Fibroblast of lung (primary cell): ENCODE measurements at places on chromosomes 11 and 22.
A peak's percentile ranks its signal among the peaks of the same experiment; 100 is the strongest.

GRCh38 chr11:110463153-110463552 lies 33.4 kb downstream of the FDX1 start:
- DNase-seq: peak; percentile 69

DNA sequence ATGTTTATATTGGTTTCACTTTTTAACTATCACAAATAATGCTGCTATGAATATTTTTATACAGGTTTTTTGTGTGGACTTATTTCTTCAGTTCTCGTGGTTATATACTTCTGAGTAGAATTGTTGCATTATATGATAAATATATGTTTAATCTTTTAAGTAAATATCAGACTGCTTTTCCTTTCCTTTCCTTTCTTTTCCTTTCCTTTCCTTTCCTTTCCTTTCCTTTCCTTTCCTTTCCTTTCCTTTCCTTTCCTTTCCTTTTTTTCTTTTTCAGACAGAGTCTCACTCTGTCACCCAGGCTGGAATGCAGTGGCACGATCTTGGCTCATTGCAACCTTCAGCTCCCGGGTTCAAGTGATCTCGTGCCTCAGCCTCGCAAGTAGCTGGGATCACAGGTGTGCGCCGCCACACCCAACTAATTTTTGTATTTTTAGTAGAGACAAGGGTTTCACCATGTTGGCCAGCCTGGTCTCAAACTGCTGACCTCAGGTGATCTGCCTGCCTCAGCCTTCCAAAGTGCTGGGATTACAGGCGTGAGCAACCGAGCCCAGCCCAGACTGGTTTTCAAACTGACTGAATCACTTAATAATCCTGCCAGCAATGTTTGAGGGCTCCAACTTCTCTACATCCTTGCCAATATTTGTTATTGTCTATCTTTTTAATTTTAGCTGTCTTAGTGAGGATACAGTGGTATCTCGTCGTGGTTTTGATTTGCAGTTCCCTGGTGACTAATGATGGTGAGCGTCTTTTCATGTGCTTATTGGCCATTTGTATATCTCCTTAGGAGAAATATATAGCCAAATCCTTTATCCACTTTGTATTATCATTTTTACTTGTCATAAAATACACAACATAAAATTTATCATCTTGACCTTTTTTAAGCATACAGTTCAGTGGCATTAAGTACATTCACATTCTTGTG lies 21.9 kb downstream of the HTR3B start:
- DNase-seq: no peak

DNA sequence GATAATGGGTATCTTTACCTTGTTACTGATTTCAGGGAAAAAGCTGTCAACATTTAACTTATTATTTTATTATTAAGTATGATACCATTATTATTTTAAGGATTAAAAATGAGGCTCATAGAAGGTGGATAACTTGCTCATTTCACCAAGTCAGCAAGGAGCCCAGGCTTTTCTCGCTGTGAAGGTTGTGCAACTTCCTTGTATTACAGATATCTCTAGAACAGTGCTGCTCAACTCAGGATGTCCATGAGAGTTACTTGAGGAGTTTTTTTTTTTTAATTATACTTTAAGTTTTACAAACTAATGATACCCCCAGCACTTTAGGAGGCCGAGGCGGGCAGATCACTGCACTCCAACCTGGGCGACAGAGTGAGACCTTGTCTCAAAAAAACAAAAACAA lies 98.2 kb downstream of the INSC start:
- DNase-seq: no peak

DNA sequence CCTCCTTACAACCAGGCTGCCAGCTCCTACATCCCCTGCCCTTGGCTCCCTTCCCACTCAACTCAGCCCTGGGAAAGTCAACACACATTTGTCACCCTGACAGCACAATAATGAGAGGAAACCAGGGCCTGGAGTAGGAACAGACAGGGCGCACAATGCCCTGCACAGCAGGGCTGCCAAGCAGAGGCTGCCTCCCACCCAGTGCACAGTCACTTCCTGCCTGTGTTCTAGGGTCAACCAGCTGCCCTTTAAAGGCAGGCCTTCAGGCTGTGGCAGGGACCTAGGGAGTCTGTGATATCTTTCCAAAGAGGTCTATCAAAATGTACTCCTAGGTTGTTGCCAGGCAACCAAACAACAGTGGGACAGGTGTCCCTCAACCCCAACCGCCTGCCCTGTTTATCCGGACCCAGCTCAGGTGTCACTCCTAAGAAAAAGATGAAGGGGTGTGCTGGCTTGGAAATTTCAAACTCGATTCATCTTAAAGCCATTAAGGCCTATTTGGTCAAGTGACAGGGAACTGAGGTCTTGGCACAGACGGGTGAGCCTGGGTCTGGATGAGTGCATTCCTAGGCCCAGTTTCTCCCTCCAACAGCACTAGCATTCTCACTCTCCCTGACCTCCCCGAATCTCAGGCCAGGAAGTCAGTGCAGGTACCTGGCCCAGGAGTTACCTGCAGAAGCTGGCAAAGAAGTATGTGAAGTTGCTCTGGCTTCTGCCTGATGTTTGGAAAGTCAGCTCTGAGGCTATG lies 110.3 kb upstream of the PITPNB start:
- DNase-seq: peak; percentile 65

GRCh38 chr22:27073601-27074425 lies 416.4 kb downstream of the MIAT start:
- DNase-seq: peak; percentile 56

DNA sequence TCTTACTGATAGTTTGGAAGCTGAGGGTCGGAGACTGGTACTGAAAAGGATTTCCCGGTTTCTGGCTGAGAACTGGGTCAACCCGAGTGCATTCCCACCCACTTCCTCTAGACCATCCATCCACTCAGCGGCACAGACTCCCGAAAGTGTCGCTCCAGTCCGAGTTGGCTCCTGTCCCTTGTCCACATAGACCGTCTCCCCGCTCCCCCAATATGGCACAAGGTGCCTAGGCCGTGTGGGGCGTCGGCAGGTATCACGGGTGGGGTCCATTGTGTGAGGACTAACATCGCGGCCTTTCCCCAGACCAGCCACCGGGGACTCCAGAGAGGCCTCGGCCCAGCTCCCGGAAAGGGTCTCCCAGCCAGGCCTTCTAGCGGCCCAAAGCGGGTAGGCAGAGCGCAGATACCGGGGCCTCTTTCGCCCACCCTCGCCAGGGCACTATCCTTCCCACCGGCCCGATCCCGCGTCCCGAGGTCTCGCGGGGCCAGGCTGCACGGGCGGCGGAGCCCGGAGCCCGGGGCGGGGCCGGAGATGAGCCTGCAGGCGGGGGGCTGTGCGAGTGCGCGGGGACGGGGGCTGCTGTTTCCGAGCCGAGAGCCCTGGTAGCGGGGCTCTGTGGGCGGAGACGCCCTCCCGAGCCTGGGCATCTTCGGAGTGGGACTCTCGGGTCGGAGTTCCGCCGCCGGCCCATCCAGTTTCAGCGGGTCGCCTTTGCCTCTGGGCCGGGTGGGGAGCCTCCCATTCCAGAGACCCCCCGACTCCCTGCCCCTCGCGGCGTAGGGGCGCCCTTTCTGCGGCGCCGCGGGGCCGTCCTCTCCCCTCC lies 21.1 kb downstream of the SERPINH1 start:
- peak; percentile 70 for DNase-seq

DNA sequence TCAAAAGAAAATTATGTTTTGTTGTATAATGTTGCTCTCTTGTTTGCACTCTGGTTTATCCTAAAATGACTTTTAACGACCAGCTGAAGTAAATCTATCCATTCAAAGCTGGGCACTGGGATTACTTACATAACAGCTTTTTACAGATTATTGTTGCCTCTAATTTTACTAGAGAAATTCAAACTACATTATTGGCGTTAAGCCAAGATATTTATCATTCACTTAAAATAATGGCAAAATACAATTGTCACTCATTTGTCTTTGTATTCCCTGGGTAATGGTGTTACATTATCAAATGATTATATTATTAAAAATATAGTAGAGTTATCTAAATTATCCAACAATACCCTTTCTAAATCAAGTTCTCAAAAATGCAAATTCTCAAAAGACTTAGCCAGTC lies 30.3 kb downstream of the DLG2 start:
- DNase-seq: no peak

GRCh38 chr22:20632082-20632481 lies 124.7 kb downstream of the MED15 start:
- no peak for DNase-seq

GRCh38 chr22:33224841-33225240 lies 166.7 kb upstream of the SYN3 start:
- DNase-seq: no peak

- DNase-seq: peak; percentile 42
Observed at GRCh38 chr11:72079819-72080325, 470 bp downstream of the NUMA1 start.

GRCh38 chr11:57417056-57417455 lies 9.9 kb downstream of the SLC43A3 start:
- DNase-seq: peak; percentile 62

GRCh38 chr22:27507935-27508526 lies 293.5 kb downstream of the MN1 start:
- DNase-seq: peak; percentile 57

- DNase-seq: peak; percentile 79
Observed at GRCh38 chr11:47886096-47886495, 37.9 kb upstream of the NUP160 start.

- DNase-seq: no peak
Observed at GRCh38 chr11:659532-660085, 22.5 kb downstream of the DRD4 start.

DNA sequence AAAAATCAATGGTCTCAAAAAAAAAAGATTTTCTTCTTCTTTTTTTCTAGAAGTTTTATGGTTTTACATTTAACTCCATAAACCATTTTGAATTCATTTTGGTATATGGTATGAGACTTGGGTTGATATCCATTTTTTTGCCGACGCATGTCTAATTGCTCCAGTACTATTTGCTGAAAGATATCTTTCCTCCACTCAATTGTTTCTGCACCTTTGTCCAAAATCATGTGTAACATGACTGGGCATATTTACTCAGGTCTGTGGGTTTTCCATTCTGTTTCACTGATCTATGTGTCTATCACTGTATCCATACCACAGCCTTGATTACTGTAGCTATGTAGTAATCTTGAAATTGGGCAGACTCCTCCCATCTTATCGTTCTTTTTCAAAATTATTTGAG lies 15.6 kb upstream of the SCARF2 start:
- DNase-seq: no peak

DNA sequence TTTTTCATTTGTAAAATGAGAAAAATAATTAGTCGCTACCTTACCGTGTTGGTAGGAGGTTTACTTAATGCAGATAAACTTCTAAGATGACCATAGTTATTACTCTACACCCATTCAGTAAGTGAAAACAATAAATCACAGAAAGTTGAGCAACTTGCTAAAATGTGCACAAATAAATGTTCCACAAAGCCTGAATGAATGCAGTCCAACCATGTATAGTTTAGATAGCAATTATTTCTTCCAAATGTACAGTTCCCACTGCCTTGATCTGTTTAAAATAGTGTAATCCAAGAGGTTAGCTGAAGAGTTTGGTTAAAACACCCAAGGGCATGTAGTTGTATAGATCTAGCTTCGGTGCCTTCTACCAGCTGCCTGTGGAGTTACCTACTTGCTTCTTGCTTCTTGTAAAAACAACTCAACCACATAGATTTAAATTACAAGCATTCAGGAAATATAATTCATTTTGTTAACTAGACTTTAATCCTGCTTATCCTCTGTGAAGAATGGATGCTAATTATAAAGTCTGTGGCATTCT lies 106.3 kb upstream of the CARD18 start:
- DNase-seq: peak; percentile 54

- no peak for DNase-seq
Observed at GRCh38 chr11:11268119-11268518, 84.9 kb downstream of the CSNK2A3 start.

DNA sequence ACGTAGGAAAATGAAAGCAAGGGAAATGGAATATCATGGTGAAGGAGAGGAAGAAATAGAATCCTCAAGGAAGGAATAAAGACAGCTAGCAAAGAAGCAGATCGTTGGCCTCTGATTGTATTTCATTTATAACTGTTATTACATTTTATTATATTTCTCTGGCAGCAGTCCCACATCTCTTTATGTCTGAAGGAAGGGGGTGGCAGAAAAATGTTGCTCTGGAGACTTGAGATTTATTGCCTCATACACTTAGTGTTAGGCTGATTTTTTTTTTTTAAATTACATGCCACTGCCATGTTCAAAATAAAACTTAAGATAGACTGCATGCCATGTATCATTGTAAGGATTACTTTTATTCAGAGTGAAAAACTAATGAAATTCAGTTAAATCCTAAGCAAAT lies 971.7 kb upstream of the CHORDC1 start:
- no peak for DNase-seq
